ENCODE measurements at places on chromosomes 3 and 15. TPM values are rescaled to one million over a fixed set of nuclear protein-coding genes. Genes with fewer than 3 reads are reported as not detected.

DNA sequence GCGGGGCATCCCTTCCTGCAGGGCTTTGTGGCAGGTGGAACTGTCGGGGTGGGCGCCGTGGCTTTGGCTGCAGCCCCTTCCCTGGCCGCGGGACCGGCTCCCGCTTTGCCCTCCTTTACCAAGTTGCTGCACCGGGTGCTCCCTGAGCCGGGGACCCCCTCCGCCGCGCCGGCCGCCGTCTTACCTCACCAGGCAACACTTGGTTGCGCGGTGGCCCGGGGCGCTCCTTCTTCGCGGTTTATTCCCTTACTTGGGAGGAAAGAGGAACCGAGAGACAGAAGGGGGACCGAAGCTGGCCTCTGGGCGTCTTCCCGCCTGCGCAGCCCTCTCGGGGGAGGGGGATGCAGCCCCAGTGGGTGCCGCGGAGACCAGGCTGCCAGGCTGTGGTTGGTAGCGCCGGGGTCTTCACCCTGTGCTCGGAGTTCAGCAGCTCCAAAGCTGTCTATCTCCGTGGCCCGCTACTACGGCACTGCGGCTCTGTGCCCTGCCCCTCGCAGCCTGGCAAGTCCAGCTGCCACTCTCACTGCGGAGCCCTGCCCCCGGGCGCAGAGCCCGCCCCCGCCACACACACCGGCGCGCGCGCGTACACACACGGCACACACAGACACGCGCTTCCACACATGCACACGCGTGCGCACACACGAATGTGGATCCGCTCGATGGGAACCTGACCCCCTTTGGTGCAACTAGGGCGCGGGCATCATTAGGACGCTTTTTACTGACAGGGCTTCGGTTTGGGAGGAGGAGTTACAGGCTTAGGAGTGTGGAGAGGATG, at the start of gene DGKG:
Gene DGKG, minus strand, starts transcription at position 473 of the 775 bp plus-strand sequence. CDS start 41,775 bp downstream, outside the sequence.
- DNase-seq: peak; percentile 70

DNA sequence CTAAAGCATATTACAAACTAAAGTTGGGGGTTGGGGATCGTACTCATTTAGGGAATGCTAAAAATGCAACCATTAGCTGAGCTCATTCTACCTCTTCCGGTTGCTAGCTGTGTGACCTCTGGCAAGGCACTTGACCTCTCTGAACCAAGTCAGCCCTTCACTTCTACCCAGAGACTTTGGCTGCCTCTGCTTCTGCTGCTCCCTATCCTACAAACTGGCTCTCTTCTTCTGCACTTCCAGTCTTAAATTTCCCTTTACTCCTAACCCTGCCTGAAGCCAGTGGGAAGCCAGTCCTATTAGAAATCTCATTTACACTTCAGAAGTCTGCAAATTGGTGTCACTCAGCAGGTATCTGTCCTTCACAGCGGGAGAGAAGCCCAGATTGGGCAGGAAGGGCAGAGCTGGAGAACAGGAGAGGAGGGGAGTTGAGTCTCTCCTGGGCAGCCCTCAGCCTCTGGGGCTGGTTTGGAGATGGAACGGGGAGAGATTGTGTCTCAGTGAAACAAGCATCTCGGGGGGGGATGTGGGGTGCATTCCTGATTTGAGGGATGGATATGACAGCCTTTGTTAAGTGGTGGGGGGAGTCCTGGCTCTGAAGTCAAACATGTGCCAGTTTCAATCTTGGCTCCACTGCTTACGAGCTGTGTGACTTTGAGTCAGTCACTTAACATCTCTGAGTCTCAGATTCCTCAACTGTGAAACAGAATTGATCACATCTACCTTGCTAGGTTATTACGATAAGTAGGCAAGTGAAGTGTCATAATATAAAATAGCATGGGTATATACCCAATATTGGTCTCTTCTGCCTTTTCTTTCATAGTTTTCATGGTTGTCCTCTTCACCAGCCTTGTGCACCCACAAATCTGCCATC, 7.8 kb upstream of the AEN start:
- DNase-seq: no peak

PPP1R14D gene
- total RNA-seq: not detected

GRCh38 chr15:90677807-90678790, 39.0 kb upstream of the BLM start:
- DNase-seq: no peak

DNA sequence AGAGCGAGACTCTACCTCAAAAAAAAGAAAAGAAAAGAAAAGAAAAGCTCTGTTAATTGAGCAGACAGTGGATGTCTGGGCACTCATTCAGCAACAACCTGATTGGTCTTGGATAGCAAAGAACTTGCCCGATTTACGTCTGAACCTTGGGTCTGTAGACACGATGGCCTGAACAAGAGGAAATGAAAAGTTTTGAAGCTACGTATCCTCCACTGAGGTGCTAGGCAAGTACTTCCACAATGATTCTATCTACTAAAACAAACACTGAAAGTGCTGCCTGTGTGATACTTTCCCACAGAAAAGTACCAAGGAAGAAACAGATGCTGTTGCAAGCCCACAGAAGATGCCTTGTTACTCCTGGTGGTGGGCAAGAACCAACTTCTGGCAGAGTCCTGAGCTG, 21.8 kb upstream of the MUSTN1 start:
- no peak for DNase-seq

TMPRSS7 gene
- not detected for total RNA-seq

DNA sequence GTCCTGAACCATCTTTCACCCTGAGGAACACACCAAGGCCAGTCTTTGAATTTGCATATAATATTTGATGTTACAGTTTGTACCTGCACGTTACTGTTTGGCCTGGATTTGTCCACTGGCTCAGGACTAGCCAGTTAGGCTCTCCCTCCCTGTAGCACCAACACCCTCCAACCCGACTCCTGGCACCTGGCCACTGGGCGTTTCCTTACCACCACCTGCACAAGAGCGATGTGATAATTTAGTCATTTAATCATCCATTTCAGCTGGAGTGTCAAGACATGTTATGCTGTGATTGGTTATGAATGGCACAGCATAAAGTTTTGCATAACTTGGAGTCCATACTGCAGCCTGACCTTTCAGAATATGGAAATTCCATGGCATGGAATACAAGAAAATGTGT, 242.4 kb downstream of the KCNMB2 start:
- no peak for DNase-seq

DNA sequence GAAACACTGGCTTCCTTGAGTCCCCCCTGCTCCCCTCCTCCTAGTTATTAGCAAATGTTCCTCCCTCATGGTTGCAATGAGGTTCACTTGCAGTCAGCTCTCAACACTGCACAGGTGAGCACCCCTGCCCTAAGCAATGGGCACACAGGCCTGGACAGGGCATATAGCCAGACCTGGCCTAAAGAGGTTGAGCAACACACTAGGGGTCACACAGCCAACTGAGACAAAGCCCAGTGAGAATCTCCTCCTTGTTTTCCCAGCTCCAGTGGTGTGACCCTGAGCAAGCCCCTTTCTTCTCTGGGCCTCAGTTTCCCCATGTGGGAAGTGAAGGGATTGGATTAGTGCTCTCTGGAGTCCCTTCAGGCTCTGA, 49.9 kb downstream of the ATP2B2 start:
- no peak for DNase-seq

DNA sequence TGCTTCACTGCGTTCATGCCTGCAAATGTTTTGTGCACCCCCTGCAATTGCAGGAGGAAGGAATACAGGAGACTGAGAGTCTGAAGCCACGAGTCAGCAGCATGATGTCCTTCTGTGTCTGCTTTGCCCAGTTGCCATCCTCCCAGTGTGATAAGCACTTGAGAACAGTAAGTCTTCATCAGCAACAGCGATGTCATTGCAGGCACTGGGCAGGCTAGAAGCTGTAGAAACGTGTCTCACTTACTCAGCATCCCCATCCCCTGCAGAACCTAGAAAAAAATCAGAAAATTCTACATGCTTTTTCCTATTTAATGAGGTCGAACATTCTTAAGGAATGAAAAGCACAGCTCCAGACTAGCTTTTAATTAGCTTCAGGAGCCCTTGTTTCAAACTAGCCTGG, 156.5 kb upstream of the LPP start:
- DNase-seq: no peak

- no peak for DNase-seq
Measured at GRCh38 chr3:12545473-12545791, at the start of gene MKRN2OS. Gene MKRN2OS (minus strand): TSS chr3:12545499. CDS start chr3:12545464, 35 bp downstream.

DNA sequence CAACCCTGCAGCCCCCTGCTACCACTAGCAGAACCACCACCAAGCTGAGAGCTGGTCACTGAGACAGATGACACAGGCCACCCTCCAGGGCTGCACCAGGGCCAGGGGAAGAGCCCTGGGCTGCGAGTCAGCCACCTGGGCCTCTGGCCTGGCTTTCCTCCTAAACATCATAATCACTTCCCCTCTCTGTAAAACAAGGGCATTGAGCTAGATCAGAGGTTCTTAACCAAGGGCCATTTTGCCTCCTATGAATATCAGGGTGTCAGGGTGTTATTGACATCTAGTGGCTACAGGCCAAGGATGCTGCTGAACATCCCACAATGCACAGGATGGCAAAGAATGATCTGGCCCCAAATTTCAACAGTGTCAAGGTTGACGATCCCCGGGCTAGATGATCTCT, 25.2 kb downstream of the TLE3 start:
- no peak for DNase-seq

DNA sequence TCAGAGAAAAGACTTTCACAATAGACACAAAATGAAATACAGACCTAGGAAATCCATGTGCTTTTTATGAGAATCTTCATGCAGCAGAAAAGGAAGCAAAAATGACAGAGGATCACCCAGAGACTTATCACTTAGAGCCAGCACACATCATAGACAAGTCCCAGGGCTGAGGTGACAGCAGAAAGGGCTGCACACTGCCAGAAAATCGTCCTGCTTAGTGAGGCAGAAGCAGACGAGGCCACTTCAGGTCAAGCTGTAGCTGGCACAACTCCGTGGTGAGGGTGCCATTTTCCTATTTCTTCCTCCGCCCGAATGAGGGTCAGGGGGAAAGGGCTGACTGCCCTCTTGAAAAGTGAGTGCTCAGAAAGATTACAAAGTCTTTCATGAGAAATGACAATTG, 95.9 kb upstream of the TNIK start:
- DNase-seq: peak; percentile 27

LEKR1 gene
- 0.65 TPM for total RNA-seq

- no peak for DNase-seq
Measured at GRCh38 chr3:160097478-160097877, 108.8 kb downstream of the IL12A start.

- no peak for DNase-seq
Measured at GRCh38 chr3:127422663-127423375, 135.0 kb upstream of the PRR20G start.

GRCh38 chr15:87200149-87200548, 1056.4 kb downstream of the NTRK3 start:
- DNase-seq: no peak

RTP1 gene
- not detected for total RNA-seq

- no peak for DNase-seq
Measured at GRCh38 chr3:46624975-46625490, 12.7 kb downstream of the FAM240A start.

DNA sequence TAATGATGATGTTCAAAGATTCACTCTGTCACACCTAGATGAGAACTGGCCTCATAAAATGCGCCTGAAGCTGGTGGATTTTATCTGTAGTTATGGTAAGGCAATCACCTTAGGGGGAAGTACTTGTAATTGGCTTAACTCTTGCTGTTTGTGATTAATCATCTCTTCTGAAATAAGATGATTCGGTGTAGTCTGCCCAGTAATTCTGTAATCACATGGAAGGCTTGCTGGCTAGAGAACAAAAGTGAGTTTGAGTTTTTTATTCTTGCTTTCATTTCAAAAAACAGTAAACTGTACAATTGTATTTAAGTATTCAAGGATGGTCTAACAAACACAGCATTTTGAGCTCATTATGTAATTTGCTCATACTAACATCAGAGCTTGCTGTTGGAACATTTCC, 72.1 kb downstream of the OTOL1 start:
- DNase-seq: no peak

GRCh38 chr15:52483707-52484106, 45.0 kb downstream of the MYO5A start:
- DNase-seq: no peak

GRCh38 chr15:73927003-73927475, 777 bp downstream of the LOXL1 start:
- DNase-seq: peak; percentile 67

GRK7 gene
- total RNA-seq: not detected

DNA sequence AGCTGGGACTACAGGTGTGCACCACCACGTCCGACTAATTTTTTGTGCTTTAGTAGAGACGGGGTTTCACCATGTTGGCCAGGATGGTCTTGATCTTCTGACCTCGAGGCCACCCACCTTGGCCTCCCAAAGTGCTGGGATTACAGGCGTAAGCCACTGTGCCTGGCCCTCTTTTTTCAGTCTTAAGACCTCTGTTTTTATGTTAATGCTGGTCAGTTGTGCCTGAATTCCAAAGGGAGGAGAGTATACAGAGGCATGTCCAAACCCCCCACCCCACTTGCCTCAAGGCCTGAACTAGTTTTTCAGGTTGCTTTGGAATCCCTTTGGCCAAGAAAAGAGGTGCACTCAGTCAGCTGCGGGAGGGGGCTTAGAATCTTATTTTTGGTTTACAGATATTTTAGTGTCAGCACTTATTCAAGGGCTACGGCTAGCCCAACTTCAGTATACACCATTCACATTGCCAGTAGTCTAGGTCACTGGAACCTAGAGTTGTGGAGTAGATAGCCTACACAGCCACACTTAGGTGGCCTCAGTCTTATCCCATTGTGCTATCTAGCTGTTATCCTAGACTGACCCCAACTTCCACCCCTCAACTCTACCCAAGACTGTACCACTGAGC, 128.0 kb upstream of the TPM1 start:
- DNase-seq: no peak

TNIK gene
- total RNA-seq: 16.0 TPM

- no peak for DNase-seq
Measured at GRCh38 chr15:88623061-88623460, 1.9 kb downstream of the AEN start.

- DNase-seq: peak; percentile 41
Measured at GRCh38 chr15:91824256-91824655, 29.3 kb upstream of the SLCO3A1 start.

DNAH12 gene
- not detected for total RNA-seq

RETNLB gene
- not detected for total RNA-seq

CFAP161 gene
- total RNA-seq: 0.52 TPM

DNA sequence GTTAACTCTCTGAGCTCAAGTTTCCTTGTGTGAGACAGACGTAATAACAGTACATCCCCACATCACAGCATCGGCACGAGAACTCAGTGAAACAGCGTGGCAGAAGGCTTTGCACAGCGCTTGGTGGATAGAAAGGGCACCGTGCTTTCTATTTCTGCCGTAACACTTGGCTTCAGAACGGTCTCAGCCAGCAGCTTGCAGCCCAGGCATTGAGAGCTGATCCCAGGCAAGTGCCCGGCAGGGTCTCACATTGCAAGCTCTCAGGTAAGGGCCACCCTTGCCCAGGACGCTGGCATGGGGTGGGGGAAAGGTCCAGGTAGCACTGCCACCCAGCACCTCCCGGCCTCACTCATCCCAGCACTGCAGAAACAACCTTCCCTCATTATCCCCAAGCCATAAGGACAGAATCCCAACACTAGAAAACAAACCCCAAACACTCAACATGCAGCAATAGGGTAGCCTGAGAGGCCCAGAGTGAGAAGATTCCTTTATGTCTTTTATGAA, 70.5 kb upstream of the ITGA11 start:
- no peak for DNase-seq

- DNase-seq: no peak
Measured at GRCh38 chr3:100463646-100464155, 28.7 kb upstream of the TMEM45A start.

TRIM71 gene
- 0.06 TPM for total RNA-seq

NTRK3 gene
- 3.3 TPM for total RNA-seq

GABRA5 gene
- total RNA-seq: 1.6 TPM

STX19 gene
- total RNA-seq: not detected

CCR5 gene
- total RNA-seq: 1.4 TPM
